ENCODE measurements at places on chromosomes 12 and 14.

GRCh38 chr12:62426089-62426488 lies 40.5 kb upstream of the MON2 start:
- H3K36me3 ChIP-seq = peaks cover 8% of the 10 kb centered on the region
- H3K27me3 ChIP-seq = peaks cover 11% of the 10 kb centered on the region
- H3K4me3 ChIP-seq = no peak overlapping the region
- DNase-seq = no peak

DNA sequence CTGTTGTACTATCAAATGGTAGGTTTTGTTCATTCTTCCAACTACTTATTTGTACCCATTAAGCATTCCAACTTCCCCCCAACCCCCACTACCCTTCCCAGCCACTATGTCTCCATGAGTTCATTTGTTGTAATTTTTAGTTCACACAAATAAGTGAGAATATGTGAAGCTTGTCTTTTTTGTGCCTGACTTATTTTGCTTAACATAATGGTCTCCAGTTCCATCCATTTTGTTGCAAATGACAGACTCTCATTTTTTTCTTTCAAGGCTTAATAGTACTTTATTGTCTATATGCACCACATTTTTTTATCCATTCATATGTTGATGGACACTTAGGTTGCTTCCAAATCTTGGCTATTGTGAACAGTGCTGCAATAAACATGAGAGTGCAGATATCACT lies 86.2 kb downstream of the ALG10B start:
- no peaks in the 10 kb centered on the region for H3K4me1 ChIP-seq
- H3K36me3 ChIP-seq = no peaks in the 10 kb centered on the region
- no peak overlapping the region for H3K27ac ChIP-seq
- H3K4me3 ChIP-seq = no peak overlapping the region
- DNase-seq = no peak

DNA sequence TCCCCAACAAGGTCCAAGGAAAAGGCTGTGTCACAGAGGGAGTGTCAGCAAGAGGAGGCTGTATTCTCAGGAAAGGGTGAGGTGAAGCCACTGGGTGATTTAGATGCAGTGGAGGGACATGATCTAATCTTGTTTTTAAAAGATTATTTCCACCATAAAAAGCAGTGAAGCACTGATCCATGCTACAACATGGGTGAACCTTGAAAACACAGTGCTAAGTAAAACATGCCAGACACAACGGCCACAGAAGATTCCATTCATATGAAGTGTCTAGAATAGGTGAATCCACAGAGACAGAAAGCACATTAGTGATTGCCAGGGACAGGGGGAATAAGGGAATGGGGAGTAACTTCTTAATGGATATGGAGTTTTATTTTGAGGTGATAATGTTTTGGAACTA lies 12.8 kb downstream of the RITA1 start:
- no peaks in the 10 kb centered on the region for H3K27me3 ChIP-seq
- no peaks in the 10 kb centered on the region for H3K36me3 ChIP-seq
- no peak overlapping the region for H3K4me3 ChIP-seq
- no peak overlapping the region for H3K27ac ChIP-seq

DNA sequence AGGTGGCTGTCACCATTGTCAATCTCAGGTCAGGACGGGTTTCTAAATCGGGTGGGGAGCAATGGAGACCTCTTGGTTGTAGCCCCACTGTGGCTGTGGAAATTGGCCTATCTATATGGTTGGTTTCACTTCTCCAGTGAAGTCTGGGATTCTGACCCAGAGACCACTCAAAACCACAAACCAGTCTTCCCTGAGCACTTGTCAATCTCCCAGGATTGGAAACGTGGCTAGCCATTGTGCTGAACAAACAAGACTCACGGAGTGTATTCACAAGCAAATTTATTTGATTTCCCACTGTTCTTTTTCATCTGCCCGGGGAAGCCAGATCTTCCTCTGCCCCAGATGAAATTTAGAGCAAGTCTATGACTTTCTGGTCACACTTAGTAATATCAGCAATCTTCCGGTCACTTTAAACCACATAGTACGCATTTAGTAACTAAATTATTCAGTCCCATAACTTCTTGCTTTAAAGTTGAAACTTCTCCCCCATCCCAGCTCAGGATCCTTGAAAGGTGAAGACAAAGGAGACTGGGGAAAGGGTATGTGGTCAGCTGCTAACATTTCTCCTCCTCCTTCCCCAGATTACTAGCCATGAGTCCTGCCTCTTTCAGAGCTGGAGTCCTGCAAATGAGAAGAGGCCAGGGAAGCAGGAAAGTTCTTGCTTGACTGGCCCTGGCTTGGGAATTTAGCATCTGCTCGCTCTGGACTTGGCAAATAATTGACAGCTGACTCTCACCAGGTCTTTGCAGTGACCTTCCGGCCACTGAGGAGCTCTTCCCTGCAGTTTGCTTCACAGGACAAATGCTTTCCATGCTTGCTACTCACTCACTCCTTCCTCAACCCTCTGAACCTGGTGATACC lies 123.2 kb upstream of the MAX start:
- DNase-seq = no peak
- no peak overlapping the region for H3K4me3 ChIP-seq
- H3K27ac ChIP-seq = no peak overlapping the region

DNA sequence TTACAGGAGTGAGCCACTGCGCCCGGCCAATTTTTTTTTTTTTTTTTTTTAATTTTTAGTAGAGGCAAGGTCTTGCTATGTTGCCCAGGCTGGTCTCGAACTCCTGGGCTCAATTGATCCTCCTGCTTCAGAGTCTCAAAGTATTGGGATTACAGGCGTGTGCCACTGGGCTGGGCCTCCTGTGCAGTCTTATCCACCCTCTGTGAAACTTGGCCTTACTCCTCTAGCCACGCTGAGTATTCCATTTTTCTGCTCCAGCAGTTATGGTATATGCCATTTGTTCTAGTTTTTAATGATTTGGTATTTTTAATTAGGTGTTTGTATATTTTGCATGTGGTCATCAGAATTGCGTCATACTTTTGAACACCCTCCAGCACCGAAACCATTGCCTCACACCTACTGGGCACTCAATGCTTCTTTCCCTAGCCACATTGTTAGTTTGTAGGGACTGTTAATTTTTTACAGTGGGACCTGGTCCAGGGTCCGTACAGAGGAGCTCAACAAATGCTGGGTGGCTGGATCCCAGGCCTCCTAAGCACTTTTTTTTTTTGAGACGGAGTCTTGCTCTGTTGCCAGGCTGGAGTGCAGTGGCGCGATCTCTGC lies 11.4 kb downstream of the RIOX1 start:
- peaks cover 17% of the 10 kb centered on the region for H3K36me3 ChIP-seq
- H3K27ac ChIP-seq = no peak overlapping the region
- no peak overlapping the region for H3K4me3 ChIP-seq

DNA sequence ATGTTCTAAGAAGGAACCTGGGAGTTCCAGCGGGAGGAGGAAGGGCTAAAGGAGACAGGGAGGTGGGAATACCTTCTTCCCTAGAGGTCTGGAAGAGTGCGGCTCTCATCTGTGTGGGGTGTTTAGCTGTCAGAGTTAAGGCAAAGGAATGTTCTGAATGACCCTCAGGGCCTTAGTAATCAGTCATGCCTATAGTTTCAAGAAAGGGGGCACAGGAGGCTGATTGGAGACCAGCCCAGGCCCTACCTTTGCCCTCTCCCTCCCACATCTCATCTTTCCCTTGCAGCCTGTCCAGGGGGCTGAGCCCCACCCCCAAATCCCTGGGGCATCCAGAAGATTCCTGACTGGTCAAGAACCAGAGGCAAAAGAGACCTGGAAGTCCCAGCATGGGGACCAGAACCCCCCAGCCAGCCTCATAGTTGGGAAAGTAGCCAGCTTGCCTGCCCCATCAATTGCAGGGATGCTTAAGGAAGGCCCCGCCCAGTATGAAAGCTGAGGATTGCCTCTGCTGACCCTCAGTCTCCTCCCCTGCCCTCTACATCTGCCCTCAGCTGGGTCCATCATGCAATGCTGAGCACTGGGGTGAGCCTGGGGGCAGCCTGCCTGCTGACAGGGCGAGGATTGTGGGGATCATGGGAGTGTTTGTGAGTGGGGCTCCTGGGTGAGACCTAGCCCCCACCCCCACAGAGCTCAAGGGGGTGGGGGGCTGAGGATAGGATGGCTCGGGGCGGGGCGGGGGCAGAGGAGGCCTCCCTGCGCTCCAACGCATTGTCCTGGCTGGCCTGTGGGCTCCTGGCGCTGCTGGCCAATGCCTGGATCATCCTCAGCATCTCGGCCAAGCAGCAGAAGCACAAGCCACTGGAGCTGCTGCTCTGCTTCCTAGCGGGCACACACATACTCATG lies 1.8 kb downstream of the GPR162 start:
- peaks cover 69% of the 10 kb centered on the region for H3K27me3 ChIP-seq
- H3K4me3 ChIP-seq = no peak overlapping the region
- H3K36me3 ChIP-seq = no peaks in the 10 kb centered on the region
- no peak overlapping the region for H3K27ac ChIP-seq
- peaks cover 18% of the 10 kb centered on the region for H3K4me1 ChIP-seq

DNA sequence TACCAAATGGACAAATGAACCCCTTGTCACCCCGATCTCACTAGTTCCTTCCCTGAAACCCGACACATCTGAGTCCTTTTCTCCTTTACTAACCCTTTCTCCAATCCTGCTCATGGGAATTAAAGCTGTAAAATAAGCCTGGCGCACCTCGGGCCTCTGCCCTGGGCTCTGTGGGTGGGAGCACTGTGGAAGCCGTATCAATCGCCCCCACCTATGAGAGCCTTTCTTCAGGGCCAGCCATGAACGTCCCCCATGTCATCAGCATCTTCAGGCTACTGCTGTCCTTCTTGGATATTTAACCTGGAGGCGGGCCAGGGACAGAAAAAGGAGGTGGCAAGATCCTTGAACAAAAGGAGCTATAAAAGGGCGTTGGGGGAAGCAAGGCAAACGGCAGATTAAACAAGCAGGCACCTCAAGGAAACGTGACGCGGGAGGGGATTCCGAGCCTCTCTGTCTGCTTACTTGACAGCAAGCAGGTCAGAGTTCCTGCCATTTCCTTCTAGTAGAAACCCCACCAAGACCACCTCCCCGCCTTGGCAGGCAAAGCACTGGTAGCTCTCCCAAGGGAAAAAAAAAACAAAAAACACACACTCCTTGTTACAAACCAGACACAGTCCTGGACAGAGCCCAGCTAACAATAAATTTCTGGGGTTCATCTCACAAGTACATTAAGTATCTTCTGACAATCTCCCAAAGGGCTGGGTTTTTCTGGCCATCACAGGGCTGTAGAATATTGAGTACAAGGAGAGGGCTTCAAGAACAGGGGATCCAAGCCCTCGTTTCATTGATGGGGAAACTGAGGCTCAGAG lies 62.9 kb downstream of the DPF3 start:
- H3K27me3 ChIP-seq = peaks cover 4% of the 10 kb centered on the region
- no peak for DNase-seq
- H3K27ac ChIP-seq = no peak overlapping the region
- no peaks in the 10 kb centered on the region for H3K36me3 ChIP-seq
- H3K4me1 ChIP-seq = no peaks in the 10 kb centered on the region
- H3K4me3 ChIP-seq = no peak overlapping the region

DNA sequence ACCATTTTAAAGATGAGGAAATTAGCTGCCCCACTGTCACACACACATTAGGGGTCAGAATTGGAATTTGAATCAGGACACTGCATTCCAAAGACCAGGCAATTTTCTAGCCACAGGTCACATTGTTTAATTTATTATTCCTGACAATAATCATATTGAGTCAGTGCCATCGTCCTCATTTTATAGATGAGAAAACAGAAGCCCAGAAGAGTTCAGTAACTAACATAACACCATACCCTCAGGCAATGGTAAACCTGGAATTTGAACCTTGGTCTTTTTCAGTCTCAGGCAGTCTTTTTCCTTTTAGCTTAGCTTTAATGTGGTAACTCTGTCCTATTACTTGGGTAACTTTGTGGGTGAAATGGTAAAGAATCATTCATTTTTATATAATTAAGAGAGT lies 330.3 kb upstream of the SYT1 start:
- no peak overlapping the region for H3K4me3 ChIP-seq
- H3K36me3 ChIP-seq = no peaks in the 10 kb centered on the region
- DNase-seq = no peak
- no peaks in the 10 kb centered on the region for H3K27me3 ChIP-seq

DNA sequence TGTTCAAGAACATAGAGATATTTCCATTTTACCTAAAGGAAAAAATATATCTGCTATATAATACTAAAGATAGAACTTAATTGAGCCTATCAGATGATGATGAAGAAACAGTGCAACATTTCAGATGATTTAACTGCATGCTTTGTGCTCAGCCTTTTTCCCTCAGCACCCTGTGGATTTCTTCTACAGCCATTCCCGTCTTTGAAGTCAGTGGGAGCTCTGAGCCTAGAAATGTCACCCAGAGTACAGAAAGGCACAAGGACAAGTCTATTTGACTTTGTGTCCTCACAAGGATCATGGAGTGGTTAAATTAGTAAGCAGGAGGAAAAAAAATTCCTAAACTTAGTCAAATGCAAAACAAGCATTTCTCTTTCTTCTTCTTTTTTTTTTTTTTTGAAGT lies 994.0 kb upstream of the FLRT2 start:
- no peaks in the 10 kb centered on the region for H3K4me1 ChIP-seq
- H3K27me3 ChIP-seq = no peaks in the 10 kb centered on the region
- H3K36me3 ChIP-seq = no peaks in the 10 kb centered on the region
- no peak for DNase-seq
- H3K4me3 ChIP-seq = no peak overlapping the region

DNA sequence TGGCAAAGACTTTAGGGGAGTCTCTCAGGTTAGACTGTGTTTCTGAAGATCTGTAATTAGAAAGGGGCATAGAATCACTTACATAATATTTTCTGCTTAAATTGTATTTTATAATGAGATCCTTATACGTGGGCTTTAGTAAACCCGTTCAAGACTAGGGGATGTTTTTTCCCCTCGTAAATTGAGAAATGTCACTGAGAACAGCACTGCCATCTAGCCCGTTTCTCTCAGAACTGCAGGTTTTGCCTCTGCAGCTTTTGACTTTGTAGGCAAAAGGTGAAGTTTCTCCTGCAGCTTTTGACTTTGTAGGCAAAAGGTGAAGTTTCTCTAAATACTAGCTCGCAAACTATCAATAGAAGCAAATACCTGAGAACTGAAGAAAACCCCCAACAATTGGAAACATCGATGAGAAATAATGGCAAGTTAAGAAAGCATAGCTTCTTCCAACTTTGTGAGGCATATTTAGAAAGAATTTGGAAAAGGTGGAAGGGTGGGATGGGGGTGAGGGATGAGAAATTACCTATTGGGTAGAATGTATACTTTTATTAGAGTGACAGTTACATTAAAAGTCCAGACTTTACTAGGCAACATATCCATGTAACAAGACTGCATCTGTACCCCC lies 9.9 kb upstream of the ASPG start:
- H3K36me3 ChIP-seq = no peaks in the 10 kb centered on the region
- no peak for DNase-seq
- H3K4me1 ChIP-seq = peaks cover 6% of the 10 kb centered on the region
- H3K4me3 ChIP-seq = no peak overlapping the region
- H3K27ac ChIP-seq = no peak overlapping the region

DNA sequence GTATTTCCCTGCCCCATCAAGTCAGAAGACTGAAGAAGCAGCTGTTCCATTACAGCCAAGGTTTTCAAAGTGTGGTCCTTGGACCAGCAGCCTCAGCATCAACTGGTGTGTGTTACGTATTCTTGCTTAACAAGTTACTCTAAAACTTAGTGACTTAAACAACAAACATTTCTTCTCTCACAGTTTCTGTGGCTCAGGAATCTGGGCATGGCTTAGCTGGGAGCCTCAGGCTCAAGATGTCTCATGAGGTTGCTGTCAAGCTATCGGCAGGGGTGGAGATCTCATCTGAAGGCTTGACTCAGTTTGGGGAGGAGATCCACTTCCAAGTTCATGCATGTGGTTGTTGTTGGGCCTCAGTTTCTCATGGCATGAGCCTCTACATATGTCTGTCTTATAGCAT lies 174.5 kb downstream of the KTN1 start:
- H3K27me3 ChIP-seq = no peaks in the 10 kb centered on the region
- no peak overlapping the region for H3K27ac ChIP-seq
- H3K4me1 ChIP-seq = no peaks in the 10 kb centered on the region
- H3K36me3 ChIP-seq = no peaks in the 10 kb centered on the region
- no peak overlapping the region for H3K4me3 ChIP-seq

Data from activated naive CD8-positive, alpha-beta T cell treated with anti-CD3 and anti-CD28 coated beads for 36 hours (primary cell).